HCT116 (cell line): ENCODE measurements at places on chromosomes 5 and 9. TPM values are rescaled to one million over a fixed set of nuclear protein-coding genes. Genes with fewer than 3 reads are reported as not detected.

Gene FOXD4L5
- total RNA-seq = 0.61 TPM

Gene RAD50
- total RNA-seq = 43.6 TPM

Gene MYOZ3
- 0.10 TPM for total RNA-seq

Gene ANKRD31
- total RNA-seq = 0.30 TPM

Gene S1PR3
- total RNA-seq = 0.07 TPM

Gene NR2F1
- 51.2 TPM for total RNA-seq

Gene FOXD4
- 2.8 TPM for total RNA-seq
